ENCODE measurements at places on chromosomes 3 and 15.

- DNase-seq = peak; percentile 12
Measured at GRCh38 chr15:31824024-31824423, 206.3 kb upstream of the CHRNA7 start.

DNA sequence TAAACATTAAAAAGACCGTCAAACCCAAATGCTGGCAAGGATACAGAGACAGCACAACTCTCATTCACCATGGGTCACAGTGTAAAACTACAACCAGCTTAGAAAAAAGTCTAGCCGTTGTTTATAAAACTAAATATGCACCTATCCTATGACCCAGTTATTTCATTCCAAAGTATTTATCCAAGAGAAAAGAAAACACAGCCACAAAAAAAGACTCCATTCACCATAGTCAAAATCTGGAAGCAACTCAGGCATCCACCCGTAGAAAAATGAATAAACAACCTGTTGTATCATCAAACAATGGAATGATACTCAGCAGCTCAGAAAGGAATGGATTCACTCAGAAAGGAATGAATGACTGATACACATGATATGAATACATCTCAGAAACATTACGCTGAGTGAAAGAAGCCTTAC lies 28.6 kb downstream of the PLD1 start:
- no peak for DNase-seq

DNA sequence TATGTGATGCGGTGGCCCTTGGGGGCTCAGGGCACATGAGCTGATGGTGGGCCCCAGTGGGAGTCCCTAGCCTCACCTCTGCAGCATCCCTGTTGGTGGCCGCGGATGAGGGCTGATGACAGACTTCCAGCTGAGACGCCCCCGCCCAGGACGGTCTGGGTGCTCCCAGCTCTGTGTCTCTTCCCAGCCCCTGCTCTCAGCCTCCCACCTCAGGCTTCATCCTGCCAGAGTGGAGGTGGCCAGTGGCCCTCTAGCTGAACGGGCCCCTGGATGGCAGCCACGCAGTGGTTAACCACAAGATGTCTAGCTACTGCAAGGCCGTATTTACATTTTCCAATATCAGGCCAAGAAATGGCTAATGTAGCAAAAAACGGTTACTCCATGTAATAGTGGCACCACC lies 205.3 kb upstream of the LINGO1 start:
- no peak for DNase-seq

DNA sequence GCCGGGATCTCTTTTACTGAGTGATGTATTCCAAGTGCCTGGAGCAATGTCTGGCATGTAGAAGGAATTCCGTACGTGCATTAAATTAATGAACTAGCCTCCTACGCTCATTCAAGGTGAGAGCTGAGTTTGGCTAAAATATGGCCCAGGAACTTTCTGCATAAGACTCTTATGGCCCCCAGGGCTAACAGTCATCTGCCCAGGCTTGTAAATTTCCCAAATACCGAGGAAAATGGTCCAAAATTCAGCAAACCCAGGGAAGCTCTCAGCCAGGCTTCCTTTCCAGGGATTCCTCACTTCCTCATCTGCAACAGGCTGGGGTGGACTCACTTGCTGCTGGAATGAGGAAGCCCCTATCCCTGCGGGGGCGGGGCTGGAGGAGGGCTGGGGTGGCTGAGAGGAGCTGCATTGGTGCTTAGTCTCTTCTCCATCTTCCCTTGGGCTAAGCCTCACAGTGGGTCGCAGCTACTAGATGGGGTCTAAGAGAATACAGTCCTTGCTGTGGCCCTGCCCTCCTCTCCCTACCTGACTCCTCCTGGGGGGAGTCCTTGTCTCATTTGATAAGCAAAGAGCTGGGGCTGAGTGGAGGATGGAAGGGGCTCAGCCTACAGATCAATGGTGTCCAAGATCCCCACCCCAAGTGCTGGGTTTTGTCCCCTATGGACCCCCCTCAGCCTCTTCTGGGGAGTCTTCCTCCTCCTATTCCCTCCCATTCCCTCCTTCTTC lies 28.5 kb upstream of the APOD start:
- DNase-seq = no peak

- DNase-seq = no peak
Measured at GRCh38 chr3:57382933-57383332, 90.4 kb upstream of the ASB14 start.

DNA sequence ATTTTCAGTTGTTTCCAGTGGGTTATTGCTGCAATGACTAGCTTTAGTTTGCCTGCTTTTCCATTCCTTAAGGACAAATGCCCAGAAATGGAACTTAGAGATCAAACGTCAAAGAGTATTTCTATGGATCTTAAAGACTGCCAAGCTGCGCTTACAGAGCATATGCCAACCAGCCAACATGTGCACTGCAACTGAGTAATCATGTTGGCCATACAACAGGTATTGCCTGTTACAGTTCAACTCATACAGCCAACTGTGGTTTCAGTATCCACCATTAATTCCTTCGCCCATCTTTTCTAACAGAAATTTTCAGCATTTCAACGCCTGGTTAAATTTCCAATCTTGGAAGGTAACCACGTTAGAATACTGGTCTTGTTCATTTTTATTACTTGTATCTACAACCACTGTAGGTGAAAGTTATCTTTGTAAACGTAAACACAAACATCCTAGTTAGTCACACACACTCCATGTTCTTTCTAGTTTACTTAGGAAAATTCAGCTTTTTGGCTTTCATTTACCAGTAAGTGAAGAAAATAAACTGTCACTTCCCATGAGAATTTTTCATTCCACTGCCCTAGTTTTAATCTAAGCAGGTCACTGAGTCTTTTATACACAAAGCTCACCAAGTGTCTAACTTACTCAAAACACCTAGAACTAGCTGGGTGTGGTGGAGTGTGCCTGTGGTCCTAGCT lies 3.9 kb downstream of the RPL32 start:
- DNase-seq = no peak

DNA sequence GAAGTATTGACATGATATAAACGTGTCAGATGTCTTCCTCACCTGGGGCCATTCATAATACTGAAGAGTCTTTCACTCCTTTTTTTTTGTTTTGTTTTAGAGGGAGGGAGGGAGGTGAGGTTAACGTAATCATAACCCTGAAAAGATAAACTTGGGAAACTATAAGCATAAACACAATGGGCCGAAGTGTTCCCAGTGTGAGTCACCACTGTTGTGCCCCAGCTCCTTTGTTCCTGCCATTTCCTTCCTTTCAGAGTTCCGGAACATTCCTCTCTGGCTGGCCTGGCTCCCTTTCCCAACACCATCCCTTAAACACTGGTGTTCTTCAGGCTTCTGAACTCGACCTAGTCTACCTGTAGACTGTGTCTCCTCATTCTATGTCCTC lies 18.6 kb downstream of the PLD1 start:
- no peak for DNase-seq

DNA sequence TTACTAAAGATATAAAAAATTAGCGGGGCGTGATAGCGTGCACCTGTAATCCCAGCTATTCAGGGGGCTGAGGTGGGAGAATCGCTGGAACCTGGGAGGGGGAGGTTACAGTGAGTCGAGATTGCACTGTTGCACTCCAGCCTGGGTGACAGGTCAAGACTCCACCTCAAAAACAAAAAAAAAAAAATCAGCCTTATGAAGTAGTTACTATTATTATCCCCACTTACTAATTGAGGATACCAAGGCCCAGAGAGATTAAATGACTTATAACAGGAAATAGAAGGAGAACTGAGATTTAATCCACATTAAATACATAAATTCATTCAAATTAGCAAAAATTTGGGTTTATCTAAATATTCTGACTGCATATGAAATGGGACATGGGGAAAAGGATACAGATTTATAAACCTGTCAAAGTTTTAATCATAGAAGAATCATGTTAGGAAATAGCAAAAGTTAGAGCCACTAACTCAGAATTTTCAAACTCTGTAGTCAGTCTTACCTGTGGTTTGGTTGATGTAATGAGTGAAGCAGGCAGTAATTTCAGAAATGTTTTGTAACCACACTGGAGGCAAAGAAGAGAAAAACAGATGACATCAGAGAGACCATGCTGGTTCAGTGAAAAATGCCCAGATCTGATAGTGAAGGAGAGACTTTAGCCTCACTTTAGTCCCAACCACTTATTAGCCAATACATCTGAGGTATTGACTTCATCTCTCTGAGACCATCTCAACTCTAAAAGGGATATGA lies 25.0 kb upstream of the ACAP2 start:
- no peak for DNase-seq

GRCh38 chr3:168123201-168124176 lies 27.8 kb upstream of the GOLIM4 start:
- DNase-seq = no peak

DNA sequence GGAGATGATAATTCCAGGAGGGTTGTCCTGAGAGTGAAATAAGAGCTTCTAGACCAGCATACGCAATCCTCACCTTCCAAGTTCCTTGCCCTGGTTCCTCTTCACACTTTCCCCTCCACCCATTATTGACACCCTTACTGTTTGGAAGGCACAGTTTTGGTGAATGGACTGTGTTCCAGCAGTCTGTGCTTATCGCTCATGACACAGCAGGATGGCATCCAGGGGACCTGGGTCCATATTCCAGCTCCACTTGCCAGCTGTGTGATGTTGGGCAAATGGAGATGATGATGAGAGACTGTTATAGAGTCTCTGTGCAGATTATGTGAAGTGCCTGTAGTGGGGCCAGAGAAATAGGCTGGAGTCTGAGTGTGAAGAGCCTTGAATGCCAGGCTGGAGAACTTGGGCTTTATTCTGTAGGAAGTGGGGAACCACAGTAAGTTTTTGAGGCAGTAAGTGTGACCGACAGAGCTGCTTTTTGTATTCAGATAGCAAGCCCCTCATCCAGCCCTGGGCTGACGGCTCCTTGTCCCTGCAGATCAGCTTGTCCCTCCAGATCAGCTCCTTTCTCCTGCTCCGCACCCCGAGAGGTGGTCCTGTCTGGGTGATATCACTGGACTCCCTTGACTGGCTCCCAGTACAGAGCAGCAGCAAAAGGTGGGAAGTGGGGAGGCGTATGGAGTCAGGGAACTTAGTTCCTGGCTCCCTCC lies 8.1 kb downstream of the KBTBD13 start:
- DNase-seq = no peak

DNA sequence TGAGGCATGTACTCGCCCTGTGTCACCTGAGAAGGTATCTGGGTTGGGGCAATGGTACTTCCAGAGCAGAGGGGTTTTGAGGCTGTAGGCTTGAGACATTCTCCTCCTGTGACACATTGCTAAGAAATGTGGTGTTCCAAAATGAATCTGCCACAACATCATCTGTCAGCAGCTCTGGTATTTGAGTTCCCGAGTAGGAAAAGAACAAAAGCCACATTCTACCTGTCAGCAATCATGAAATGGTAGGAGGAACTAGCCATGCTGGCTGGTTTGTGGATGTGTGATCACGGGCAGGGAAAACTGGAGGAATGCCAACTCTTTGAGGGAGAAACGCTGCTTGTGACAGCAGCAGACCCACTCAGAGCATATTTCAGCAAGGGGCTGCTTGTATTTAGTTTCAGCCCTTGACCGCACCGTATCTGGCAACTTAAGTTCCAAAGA lies 579.4 kb upstream of the TBL1XR1 start:
- no peak for DNase-seq

DNA sequence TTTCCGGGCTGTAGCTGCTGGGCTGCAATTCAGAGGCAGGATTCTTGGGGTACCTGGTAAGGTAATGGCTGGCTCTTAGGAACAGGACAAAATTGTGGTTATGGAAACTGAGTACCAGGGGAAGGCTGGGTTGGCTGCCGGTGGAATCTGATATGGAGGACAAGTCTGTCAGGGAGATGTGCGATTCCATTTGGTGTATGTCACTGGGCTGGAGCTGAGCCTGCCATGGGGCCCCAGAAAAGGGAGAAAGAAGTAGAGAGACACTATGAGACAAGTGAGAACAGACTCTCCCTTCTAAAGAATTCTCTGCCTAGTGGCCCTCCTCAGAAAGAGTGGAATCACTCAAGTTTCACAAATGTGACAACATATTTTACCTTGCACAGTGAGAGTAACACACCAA lies 368.2 kb upstream of the ROPN1 start:
- DNase-seq = no peak

DNA sequence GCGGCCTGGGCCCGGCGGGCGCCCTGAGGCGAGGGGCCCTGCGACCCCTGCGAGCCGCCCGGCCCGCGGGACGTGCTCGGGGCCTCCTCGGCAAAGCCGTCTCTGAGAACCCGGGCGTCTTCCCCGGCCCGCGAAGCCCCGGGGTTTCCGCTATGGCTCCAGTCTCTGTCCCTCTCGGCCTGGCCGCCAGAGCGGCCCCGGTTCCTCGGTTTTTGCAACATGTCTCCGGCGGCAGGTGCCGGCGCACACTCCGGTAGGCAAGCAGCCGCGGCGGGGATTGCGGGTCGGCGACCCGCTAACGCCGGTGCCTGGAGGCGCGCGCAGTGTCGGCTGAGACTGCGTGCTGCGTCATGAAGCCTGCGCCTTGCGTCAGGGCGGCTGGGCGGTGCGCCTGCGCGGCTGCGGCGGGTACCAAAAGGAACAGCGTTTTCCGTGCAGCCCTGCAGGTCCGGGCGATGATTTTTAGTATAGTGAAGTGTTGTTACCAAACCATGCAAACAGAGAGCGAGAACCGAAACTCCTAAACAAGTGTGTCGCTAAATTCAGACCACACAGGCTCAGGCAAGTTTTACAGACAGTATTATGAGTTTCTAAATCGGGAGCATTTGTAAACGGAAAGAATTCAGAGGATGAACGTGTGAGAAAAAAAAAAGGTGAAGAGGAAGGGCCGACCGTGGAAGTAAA lies at the start of gene NSMCE3:
NSMCE3 (minus strand) TSS at position 338 of the 684 bp plus-strand sequence; CDS start at position 221, 117 bp downstream.
- no peak for DNase-seq

GRCh38 chr15:45497261-45497660 lies 25.3 kb downstream of the SLC30A4 start:
- DNase-seq = no peak

DNA sequence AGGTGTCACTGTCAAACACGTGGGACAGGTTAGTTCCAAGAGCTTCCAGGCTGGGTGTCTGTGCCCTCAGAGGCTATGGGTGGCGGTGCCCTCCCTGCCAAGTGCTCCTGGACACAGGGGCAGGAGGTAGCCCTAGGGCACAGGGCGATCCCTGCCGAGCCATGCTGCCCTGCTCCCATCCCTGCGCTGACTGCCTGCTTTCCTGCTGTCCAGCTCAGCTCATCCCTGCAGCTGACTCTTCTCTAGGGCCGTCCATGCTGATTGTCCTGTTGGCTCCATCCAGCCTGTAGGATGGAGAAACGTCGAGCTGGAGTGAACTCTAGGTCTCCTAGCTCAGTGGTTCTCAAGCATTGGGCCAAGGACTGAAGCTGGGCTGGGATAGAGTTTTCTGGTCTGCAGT lies 3.7 kb downstream of the PDIA5 start:
- no peak for DNase-seq

GRCh38 chr3:78139166-78139565 lies 1099.3 kb downstream of the ROBO2 start:
- DNase-seq = no peak

DNA sequence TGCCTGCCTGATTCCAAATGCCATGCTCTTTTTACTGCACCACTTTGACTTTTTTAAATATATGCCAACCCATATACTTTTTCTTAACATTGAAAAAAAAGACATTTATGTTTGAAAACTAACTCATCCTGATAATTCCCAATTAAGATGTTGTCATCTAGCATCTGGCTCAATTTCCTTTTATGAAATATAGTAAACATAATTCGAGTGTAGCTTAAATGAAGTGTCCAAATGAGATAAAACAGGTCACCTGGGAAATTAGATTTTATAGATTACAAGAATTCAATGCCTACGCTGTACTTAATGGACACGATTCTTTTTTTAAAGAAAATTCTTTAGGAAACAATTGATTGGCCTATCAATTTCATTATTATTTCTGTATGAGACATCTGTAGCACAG lies 2.8 kb downstream of the MDFIC2 start:
- no peak for DNase-seq

All from NCI-H187 treated with DMSO at 0.1 percent for 48 hours (cell line).